ENCODE measurements at places on chromosomes 7 and 10. TPM values are rescaled to one million over a fixed set of nuclear protein-coding genes. Genes with fewer than 3 reads are reported as not detected.

Gene GIMAP5
- total RNA-seq = not detected

Gene TFR2
- 0.17 TPM for total RNA-seq

Gene ABCF2
- 67.9 TPM for total RNA-seq

Gene HGF
- total RNA-seq = 30.3 TPM

Gene NPSR1
- not detected for total RNA-seq

Gene CISD1
- total RNA-seq = 15.5 TPM

Gene BLOC1S2
- 24.0 TPM for total RNA-seq

Gene SPDYE2
- not detected for total RNA-seq

Gene IQUB
- not detected for total RNA-seq

Gene ASIC3
- 0.17 TPM for total RNA-seq

Gene TAS2R4
- total RNA-seq = not detected

Gene CYP2C9
- not detected for total RNA-seq

Gene GRID1
- total RNA-seq = not detected

Gene HOXA6
- total RNA-seq = 3.9 TPM

Gene PGAM2
- 0.15 TPM for total RNA-seq

Data from bronchus fibroblast of lung (primary cell).